ENCODE measurements at places on chromosomes 5 and 9.

- no peaks in the 10 kb centered on the region for H3K27me3 ChIP-seq
- DNase-seq, result no peak
- no peaks in the 10 kb centered on the region for H3K36me3 ChIP-seq
- H3K4me3 ChIP-seq, result no peak overlapping the region
- H3K27ac ChIP-seq, result no peak overlapping the region
These were observed 23.5 kb upstream of the SNX2 start for GRCh38 chr5:122751293-122751782.

GRCh38 chr5:116454417-116454927, 120.2 kb downstream of the SEMA6A start:
- no peak overlapping the region for H3K4me3 ChIP-seq
- H3K27me3 ChIP-seq, result no peaks in the 10 kb centered on the region
- DNase-seq, result no peak
- no peak overlapping the region for H3K27ac ChIP-seq
- H3K36me3 ChIP-seq, result no peaks in the 10 kb centered on the region

GRCh38 chr5:142156839-142157463, 48.4 kb downstream of the NDFIP1 start:
- no peak overlapping the region for H3K4me3 ChIP-seq
- H3K4me1 ChIP-seq, result no peaks in the 10 kb centered on the region
- no peaks in the 10 kb centered on the region for H3K27me3 ChIP-seq
- peaks cover 32% of the 10 kb centered on the region for H3K36me3 ChIP-seq

- H3K36me3 ChIP-seq, result no peaks in the 10 kb centered on the region
- H3K27ac ChIP-seq, result no peak overlapping the region
- no peak for DNase-seq
- H3K27me3 ChIP-seq, result no peaks in the 10 kb centered on the region
These were observed 267.2 kb downstream of the AUH start for GRCh38 chr9:91094324-91095088.

DNA sequence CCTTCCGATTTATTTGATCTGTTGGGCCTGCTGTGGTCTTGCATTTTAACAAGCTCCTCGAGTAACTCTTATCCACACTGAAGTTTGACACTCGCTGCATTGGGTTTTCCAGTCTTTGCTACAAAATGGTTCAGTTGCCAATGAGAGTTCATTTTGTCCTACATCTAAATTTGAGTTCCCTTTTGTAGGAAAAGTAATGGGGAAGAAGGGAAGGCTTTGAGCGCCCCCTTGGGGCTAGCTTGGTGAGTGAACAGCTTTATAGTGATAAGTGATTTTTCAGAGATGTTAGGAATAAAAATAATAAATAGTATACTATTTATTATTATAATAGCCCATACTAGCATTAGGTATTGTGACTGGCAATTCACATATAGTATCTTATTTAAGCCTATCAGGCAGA, 89.9 kb upstream of the GNAQ start:
- peak; percentile 83 for DNase-seq
- no peak overlapping the region for H3K4me3 ChIP-seq
- H3K4me1 ChIP-seq, result peaks cover 3% of the 10 kb centered on the region
- H3K36me3 ChIP-seq, result no peaks in the 10 kb centered on the region
- H3K27me3 ChIP-seq, result no peaks in the 10 kb centered on the region
- H3K27ac ChIP-seq, result no peak overlapping the region

DNA sequence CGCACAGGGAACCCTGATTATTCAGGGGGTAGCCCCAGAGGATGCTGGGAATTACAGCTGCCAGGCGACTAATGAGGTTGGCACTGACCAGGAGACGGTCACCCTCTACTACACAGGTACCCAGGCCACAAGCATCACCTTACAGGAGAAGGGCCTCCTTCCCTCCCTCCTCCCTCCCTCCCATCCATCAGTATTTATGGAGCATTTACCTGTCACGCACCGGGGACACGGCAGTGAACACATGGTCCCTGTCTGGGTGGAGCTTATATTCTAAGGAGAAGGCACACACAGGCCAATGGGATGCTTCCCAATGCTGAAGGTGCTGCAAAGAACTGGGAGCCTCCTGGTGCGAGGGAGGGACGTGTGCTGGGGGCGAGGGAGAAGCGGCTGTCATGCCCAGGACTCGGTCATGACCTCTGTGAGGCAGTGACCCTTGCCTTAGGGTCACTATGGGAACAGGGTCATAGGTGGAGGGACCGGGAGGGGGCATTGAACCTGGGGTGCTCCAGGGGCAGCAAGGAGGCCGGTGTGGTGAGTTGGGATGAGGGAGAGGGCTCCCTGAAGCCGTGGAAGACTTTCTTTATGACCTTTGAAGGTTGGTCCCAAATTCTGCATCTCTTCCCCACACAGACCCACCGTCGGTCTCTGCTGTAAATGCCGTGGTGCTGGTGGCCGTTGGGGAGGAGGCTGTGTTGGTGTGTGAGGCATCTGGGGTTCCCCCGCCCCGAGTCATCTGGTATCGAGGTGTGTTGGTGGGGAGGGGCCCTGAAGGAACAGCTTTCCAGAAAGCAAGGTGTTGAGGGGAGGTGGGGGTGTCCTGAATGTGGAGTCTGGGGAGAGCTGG, 41.5 kb downstream of the HMCN2 start:
- H3K36me3 ChIP-seq, result no peaks in the 10 kb centered on the region
- H3K27ac ChIP-seq, result no peak overlapping the region
- no peak overlapping the region for H3K4me3 ChIP-seq

- H3K27ac ChIP-seq, result no peak overlapping the region
- H3K36me3 ChIP-seq, result no peaks in the 10 kb centered on the region
- H3K4me3 ChIP-seq, result no peak overlapping the region
- no peak for DNase-seq
- no peaks in the 10 kb centered on the region for H3K4me1 ChIP-seq
These were observed 624.4 kb upstream of the RORB start for GRCh38 chr9:73872701-73873100.

DNA sequence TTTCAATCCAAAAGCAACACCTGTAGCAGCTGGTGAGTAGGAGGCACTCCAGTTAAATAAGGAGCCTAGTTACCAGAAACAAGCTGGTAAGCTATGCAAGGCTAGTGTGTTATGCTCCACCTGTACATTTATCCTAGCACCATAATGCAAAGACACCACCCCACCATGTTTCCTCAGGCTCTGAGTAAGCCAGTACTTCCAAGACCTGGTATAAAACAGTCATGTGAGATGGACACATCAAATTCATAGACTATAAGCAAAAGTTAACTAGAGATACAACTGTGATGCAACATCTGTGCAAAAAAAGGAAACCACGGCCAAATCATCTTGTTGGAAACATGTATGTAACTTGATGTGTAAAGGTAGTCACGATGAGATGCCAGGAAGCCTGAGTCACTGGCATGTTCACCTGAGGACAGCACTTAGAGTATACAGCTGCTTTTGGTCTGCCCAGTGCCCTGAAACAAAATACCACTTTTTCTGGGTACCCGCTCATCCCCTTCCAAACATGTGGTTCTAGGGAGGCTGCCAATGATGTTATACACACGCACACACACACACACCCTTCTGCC, 66.1 kb downstream of the CDK5RAP2 start:
- H3K4me3 ChIP-seq, result no peak overlapping the region
- peaks cover 56% of the 10 kb centered on the region for H3K36me3 ChIP-seq
- DNase-seq, result no peak
- no peak overlapping the region for H3K27ac ChIP-seq

DNA sequence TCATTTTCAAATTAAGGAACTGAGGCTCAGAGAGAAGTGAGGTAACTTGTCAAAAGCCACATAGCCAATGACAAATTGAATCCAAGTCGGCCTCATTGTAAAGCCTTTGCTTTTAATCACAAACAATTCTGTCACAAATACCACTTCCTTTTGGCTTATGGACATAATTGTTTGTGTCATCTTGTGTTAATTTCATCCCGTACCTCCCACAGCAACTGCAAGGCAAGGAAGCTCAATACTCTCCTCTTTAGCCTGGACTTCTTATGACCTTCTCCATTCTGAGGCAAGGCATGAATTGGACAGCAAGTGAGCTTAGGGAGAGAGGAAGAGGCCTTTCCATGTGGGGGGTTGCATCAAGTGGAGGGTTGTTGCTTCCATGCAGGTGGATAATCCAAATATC, 62.2 kb upstream of the SLC2A8 start:
- DNase-seq, result no peak
- H3K36me3 ChIP-seq, result no peaks in the 10 kb centered on the region
- H3K27me3 ChIP-seq, result no peaks in the 10 kb centered on the region
- no peak overlapping the region for H3K4me3 ChIP-seq
- H3K4me1 ChIP-seq, result peaks cover 35% of the 10 kb centered on the region

- H3K4me3 ChIP-seq, result no peak overlapping the region
- H3K27ac ChIP-seq, result no peak overlapping the region
- H3K4me1 ChIP-seq, result peaks cover 2% of the 10 kb centered on the region
- H3K27me3 ChIP-seq, result no peaks in the 10 kb centered on the region
These were observed 52.4 kb downstream of the RFX3 start for GRCh38 chr9:3473405-3473804.

GRCh38 chr9:94668928-94669729, 29.8 kb upstream of the FBP1 start:
- H3K27ac ChIP-seq, result peak overlapping the region; percentile 57
- no peaks in the 10 kb centered on the region for H3K36me3 ChIP-seq
- DNase-seq, result peak; percentile 73
- peaks cover 12% of the 10 kb centered on the region for H3K4me1 ChIP-seq

DNA sequence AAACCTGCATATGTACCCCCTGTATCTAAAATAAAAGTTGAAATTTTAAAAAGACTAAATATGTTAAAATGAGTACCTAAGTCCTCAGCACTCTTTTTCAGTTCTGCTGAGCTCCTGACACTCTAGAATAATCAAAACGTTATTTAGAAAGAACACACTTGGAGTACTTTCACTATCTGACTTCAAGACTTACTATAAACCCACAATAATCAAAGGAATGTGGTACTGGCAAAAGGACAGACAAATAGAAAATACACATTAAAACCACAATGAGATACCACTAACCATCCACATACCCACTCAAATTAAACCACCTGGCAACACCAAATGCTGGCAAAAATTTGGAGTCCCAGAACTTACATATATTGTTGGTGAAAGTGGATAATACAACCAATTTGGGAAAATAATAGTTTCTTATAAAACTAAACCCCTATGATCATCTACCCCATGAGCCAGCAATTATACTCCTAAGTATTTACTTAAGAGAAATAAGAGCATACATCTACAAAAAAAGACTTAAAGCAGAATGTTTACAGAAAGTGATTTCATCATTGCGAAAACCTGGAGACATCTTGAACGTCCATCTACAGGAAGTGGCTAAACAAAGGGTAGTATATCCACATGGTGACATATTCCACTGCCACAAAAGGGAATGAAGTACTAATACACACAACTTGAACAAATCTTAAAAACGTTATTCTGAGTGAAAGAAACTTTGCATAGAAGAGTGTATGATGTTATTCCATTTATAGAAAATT, 12.8 kb upstream of the PRSS3 start:
- no peak for DNase-seq
- H3K4me1 ChIP-seq, result no peaks in the 10 kb centered on the region
- no peak overlapping the region for H3K27ac ChIP-seq
- no peak overlapping the region for H3K4me3 ChIP-seq
- H3K27me3 ChIP-seq, result no peaks in the 10 kb centered on the region

Data from lower lobe of right lung (tissue), 2 donors.